ENCODE measurements at places on chromosomes 3 and 15.

- DNase-seq: no peak
These were observed 3.0 kb upstream of the EDEM1 start for GRCh38 chr3:5184499-5184898.

DNA sequence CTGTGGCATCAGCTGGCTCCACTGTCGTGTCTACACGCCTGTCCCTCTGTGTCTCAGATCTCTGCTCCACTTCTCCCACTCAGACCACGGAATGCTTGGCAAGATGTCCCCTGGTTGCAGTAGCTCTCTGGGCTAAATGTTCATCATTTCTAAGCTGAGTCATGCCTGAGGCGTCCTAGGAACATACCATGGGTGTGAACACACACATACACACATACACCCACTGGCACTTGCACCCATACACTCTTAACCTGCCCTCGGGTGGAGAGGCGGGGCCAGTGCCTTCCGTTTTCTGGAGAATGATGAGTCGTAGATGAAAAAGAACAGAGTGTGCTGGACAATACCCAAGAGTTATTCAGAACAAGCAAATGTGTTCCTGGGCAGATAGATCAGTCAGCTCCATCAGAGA is 72.4 kb downstream of the SENP2 start:
- DNase-seq: peak; percentile 90

- no peak for DNase-seq
These were observed 35.7 kb downstream of the LRTM1 start for GRCh38 chr3:54892168-54892567.

DNA sequence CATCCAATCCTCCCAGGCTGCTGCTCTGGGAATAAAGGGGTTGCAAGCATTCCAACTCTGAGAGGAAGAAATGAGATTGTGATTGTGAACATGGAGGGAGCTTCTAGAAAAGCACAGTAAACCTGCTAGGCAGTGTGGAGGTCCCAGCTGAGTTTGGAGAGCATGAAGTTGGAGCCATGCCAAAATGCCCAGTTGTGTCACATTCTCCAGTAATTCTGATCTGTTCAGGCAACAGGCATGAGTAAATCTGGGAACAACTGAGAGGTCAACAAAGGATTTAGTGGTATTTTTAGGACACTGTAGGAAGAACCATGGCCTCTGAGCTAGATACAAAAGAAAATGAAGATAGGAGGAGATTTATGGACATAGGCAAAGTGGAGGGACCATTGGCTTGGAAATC is 74.7 kb downstream of the CYP19A1 start:
- peak; percentile 50 for DNase-seq

Measured in myocyte (in vitro differentiated cells).